ENCODE measurements at places on chromosomes 2 and 18.

- DNase-seq, result no peak
Measured at GRCh38 chr2:231532756-231533035, 2.5 kb upstream of the NMUR1 start.

GRCh38 chr2:32289165-32289999, 11.7 kb downstream of the YIPF4 start:
- DNase-seq, result no peak

DNA sequence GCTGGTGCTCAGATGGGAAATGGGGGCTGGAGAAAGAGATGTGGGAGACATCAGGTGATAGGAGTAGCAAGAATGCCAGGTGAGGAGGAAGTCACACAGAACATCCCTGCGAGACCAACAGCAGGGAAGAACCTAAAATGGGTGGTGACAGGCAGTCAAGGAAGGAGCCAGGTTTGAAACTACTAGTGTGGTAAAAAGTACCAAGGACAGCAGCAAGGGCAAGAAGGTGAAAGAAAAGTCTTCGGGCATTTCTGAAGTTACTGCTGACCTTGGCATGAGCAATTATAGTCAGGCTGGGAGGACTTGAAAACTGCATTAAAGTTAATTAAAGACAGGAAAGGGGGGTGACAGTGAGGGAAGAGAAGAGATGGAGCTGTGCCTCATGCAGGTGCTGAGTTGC, 410.4 kb downstream of the RAD51AP2 start:
- no peak for DNase-seq

DNA sequence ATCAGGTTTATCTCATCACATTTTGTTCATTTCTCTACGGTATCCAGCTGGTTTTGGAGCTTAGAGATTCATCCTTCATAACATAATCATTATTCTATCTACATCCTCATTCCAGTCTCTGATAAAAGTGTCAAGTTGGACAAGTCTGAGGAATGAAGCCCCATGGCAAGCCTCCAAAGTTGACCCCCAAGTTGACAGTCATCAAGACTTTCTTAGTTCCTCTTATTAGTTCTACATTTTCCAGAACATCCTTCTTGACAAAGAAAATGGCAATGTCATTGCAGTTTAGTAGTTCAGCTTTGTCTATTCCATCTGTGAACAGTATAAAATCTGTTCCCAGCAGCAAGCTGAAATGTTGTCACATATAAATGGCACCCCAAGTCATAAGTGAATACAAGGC, 4.5 kb upstream of the TMSB10 start:
- no peak for DNase-seq

DNA sequence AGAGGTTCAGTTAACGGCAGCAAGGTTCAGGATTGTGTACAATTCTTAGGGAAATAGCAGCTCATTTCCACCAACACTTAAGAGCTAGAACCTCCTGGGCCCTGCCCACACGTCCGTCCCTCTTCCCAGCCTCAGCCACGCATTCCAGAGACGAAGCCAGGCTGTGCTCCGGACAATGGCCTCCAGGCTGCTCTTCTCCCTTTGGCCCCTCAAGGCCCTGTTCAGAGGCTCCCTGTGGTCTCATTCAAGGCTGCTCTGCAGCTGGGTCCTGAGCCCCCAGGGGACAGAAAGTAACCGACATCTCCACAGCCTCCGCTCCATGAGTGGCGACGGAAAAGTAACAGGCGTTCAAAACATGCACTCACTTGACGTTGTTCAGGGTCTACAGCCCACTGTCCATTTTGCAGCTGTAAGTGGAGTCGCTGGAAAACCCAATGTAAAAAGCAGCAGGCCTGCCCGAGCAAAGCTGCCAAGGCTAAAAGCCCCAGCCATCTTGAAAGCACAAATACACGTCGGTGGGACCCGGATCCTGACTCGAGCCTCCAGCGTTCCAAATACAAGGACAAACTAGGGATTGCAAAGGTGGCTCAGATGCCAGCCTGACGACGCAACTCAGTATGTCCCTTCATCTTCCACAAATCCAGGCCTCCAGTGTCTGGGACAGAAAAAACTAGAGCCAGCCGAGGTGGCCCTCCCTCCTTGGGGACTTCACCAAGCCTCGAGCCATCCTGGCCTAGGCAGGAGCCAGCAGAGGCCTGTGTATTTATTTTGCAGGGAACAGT, 76.9 kb downstream of the NDUFA10 start:
- no peak for DNase-seq

DNA sequence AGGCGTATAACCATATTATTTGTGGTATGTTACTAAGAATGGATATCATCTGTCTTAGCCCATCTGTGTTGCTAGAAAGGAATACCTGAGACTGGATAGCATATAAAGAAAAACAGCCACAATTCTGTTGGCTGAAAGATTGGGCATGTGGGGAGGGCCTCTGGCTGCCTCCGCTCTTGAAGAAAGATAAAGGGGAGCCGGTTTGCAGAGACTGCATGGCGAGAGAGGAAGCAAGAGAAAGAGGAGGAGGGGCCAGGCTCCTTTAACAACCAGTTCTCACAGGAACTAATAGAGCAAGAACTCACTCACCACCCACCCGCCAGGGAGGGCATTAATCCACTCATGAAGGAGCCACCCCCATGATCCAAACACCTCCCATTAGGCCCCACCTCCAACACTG, 29.2 kb upstream of the UXS1 start:
- no peak for DNase-seq

DNA sequence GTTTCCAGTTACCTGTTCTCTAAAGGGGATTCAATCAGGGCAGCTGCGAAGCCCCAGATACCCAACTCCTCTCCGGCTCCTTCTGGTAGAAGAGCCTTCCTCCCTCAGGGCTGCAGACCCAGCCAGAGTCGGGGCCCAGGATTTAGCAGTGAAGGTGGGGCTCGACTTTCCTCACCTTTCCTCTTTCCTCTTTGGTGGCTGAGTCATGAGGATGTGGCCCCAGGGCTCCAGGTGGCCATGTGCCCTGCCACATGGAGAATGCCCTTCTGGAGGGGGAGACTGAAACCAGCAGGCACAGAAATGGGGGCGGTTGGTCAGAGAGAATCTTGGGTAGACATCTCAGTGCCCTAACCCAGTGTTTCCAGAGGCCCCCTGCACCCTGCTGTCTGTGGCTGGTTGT, 402.6 kb downstream of the NBAS start:
- DNase-seq, result no peak

- peak; percentile 73 for DNase-seq
Measured at GRCh38 chr2:232444409-232445148, 11.4 kb upstream of the ALPI start.

- DNase-seq, result no peak
Measured at GRCh38 chr2:183035298-183035953, 2.8 kb downstream of the NCKAP1 start.

GRCh38 chr2:198347946-198348345, 543.6 kb downstream of the PLCL1 start:
- no peak for DNase-seq

GRCh38 chr2:215178121-215178520, 39.7 kb upstream of the ABCA12 start:
- DNase-seq, result no peak

- DNase-seq, result no peak
Measured at GRCh38 chr18:58770601-58771000, 94.1 kb upstream of the ZNF532 start.

DNA sequence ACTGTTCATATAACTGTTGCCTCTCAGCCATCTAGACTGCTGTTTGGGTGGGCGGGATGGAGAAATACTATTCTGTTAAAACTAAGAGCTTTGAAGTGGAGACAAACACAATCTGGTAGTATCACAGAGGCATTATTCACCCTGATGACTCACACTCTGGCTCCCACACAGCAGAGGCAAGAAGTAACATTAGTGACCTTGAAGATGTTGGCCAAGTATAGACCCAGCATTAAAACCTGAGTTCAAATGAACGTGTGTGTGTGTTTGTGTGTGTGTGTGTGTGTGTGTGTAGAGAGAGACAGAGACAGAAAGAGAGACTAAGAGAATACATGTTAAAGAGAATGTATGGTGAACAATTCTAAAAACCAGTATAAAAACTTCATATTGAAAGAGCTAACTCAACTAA, 22.5 kb upstream of the ACVR1 start:
- DNase-seq, result peak; percentile 72

- no peak for DNase-seq
Measured at GRCh38 chr2:37919631-37920032, 5.5 kb upstream of the RMDN2 start.

- DNase-seq, result no peak
Measured at GRCh38 chr2:220277445-220277975, 650.1 kb downstream of the SLC4A3 start.

DNA sequence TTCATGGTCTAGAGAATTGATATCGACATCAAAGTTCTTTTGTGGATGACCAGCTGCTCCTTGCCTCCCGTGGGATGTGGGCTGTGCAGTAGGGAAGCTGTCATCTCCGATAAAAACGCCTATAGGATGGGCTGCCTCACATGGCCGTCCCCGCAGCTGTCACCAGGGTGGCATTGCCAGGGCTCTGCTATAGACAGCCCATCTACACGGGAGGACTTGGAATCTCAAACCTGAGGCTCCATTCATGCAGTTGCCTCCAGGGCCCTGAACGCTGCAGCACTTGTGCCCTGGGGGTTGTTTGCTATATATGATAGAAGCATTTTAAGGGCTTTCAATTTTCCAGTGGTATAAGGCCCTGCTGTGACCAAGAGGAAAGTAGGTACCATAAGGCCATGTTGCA, 183.1 kb downstream of the MYCN start:
- no peak for DNase-seq

GRCh38 chr2:233974530-233975071, 57.4 kb downstream of the TRPM8 start:
- no peak for DNase-seq

DNA sequence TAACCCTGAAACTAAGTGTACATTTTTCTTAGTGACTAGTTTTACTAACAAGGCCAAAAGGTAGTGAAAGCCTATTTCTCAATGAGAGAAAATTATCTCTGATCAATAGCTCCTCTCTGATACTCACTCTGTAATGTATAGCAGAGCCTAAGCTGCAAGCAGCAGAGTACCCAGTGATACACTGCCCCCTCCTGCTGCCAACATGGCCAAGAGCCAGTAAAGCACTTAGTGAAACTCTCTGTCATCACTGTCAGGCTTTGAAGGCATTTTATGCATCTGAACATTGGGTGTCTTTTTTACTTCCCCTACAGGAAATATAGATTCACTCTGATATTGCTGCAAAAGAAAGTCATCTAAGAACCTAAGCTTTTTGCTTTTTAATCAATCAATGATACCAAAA, 784.1 kb upstream of the CDH7 start:
- no peak for DNase-seq

GRCh38 chr2:207928079-207928478, 97.2 kb downstream of the PLEKHM3 start:
- no peak for DNase-seq

- no peak for DNase-seq
Measured at GRCh38 chr2:18721038-18721922, 131.9 kb upstream of the NT5C1B start.

DNA sequence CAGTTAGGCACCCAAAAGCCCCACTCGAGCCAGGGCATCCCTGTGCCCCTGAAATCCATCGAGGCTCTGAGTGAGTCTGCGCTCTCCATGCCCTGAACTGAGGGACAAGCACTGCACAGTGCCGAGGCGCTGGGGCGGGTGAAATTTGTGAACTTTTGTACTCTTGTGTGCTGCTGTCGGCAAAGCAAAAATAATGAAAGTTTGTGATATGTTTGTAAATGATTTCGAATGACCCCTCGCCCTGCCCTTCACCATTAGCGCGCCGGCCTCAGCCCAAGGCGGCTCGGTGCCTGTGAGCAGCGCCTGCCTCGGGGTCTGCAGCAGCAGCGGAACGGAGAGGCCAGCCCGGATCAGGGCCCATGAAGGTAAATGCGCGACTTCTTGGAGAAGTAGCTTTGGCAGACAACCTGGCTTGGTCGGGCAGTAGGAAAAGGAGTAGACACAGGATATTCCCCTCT, 1.8 kb upstream of the HOXD4 start:
- DNase-seq, result no peak

GRCh38 chr2:113930448-113930847, 40.6 kb downstream of the ACTR3 start:
- no peak for DNase-seq

DNA sequence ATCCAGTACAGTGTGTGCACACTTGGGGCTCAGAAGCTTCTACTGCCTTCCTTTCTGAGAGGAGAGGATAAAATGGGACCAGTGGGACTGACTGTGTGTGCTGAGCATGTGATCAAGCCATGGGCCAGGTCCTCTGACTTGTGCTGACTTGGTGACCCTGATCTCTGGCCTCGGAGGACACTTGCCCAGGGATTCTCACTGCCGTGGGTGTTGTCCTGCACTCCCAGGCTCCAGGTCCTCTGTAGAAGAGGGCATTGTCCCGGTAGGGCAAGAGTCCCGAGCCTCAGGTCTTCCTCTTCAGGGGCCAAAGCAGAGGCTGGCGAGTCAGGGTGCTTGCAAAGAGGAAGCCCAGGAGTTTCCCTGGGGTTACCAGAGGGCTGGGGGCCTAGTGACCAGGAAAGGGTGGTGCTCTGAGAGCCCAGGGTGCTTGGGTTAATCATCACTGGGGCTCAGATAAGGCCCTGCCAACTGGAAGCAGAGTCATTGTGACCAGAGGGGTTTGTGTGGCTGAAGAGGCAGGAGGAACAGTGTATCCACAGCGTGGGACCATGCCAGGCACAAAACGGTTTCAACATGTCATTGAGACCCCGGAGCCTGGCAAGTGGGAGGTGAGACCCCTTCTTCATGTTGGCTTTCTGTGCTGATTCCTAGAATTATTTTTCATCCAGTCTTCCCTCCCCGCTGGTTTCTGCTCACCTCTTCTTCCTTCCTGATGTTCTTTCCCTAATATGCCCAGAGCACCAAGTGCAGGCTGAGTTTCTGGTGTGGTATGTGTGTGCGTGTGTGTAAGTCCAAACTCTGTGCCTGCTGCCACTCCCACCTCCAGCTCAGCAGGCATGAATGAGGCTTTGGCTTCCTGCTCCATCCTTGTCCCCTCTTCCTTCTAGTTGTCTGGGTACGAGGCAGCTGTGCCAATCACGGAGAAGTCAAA, at the start of gene GCKR:
Gene GCKR (plus strand): TSS at position 483 of the 931 bp plus-strand sequence. CDS start 66 bp downstream, at position 549.
- no peak for DNase-seq

- no peak for DNase-seq
Measured at GRCh38 chr2:890791-891190, 59.9 kb upstream of the SNTG2 start.

DNA sequence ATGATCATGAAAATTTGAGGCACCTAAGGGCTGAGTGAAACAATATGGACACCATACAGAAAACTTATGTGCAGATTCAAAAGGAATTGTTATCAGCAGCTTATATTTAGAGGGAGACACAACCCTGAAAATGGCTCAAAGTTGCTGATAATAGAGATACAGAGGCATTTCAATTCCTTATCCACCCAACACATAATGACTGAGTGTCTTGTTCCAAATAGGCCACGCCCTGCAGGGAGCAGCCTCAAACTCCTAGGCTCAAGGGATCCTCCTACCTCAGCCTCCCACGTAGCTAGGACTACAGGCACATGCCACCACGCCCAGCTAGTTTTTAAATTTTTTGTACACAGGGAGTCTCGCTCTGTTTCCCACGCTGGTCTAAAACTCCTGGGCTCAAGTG, 79.0 kb downstream of the LBH start:
- DNase-seq, result no peak

DNA sequence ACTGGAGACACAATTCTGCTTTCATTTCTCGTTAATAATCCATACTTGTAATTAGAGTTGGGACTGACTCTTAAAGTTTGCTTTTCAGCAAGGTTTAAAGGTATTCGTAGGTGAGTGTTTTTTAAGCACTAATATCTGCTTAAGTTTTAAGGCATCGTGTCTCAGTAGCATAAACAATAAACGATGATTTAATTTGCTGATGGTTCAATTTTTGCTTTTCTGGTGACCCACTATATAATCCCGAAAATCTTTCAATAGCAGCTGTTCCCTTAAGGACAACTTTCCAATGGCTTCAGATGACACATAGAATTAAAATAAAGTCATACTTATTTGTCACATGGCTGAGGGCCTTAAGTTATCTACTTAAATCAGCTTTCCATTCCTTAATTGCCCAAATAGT, 859.5 kb upstream of the SOX11 start:
- DNase-seq, result no peak
